Foreskin fibroblast (primary cell): ENCODE measurements at places on chromosomes 6 and 20.

- no peak for DNase-seq
Measured at GRCh38 chr20:46285740-46286139, 22.6 kb downstream of the CDH22 start.

DNA sequence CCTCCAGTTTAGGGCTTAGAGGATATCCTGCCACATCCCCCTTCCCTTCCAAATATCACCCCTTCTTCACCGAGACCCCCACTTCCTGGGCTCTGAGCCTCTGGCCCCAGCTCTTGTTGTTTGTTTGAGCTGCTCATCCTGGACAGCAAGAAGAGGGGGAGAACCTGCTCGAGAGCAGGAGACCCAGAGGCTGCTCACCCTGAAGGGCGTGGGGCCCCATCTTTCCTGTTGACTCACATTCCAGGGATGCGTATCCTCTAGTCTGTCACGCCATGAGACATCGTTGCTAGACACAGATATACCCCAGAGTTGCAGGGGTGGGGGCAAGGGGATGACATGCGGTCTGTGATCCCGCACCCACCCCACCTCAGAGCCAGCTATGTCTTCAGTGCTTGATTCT lies 5.7 kb upstream of the TNXB start:
- DNase-seq: peak; percentile 61

DNA sequence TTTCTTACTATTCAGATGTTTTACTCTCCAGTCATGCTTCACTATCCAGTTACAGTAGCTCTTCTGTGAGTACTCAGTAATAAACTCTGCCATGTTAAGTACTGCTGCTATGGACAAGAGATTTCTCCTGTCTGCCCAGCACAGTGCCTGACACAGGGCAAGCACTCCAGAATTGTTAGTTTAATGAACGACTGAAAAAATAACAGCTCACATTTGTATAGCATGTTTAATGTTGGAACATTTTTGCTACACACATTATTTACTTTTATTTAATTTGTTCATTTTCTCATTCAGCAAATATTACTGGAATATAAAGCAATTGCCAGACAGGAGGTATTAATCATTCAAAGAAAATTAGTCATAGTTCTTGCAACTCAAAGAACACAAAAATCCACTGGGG lies 142.6 kb upstream of the HMGN3 start:
- DNase-seq: peak; percentile 52

DNA sequence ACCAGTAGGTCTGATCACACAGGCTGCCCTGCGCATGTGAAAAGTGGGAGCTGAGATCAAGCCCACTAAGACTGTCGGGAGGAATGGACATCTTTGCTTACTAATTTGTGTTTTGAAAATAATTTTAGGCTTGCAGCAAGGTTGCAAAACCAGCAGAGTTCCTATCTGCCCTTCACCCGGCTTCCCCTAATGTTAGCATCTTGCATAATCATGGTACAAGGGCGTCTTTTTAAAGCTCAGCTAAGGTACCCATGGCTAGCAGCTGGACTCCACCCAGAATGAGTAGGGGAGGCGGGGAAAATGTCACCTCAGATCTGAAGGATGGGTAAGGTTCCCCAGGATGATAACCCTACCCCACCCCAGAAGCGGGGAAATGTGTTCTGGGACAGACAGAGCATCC lies 25.3 kb upstream of the BMP7 start:
- DNase-seq: no peak

- DNase-seq: no peak
Measured at GRCh38 chr6:112466373-112467151, 119.4 kb downstream of the RFPL4B start.

DNA sequence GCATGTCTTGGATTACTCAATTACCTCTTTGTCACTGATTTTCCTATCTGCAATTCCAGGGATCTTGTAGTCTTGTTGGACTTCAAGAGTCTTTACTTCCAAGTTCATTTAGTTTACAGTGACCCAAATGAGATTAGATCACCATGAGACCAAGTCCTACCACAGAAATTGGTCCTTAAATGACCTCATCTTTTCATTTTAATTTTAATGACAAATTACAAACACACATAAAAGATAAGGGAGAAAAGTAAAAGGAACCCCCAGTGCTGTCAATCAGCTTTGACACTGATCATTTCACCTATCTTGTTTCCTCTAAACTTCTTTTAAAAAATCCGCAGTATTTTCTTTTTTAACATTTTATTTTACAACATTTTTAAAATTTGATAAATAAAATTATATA lies 54.9 kb upstream of the FYN start:
- DNase-seq: no peak

DNA sequence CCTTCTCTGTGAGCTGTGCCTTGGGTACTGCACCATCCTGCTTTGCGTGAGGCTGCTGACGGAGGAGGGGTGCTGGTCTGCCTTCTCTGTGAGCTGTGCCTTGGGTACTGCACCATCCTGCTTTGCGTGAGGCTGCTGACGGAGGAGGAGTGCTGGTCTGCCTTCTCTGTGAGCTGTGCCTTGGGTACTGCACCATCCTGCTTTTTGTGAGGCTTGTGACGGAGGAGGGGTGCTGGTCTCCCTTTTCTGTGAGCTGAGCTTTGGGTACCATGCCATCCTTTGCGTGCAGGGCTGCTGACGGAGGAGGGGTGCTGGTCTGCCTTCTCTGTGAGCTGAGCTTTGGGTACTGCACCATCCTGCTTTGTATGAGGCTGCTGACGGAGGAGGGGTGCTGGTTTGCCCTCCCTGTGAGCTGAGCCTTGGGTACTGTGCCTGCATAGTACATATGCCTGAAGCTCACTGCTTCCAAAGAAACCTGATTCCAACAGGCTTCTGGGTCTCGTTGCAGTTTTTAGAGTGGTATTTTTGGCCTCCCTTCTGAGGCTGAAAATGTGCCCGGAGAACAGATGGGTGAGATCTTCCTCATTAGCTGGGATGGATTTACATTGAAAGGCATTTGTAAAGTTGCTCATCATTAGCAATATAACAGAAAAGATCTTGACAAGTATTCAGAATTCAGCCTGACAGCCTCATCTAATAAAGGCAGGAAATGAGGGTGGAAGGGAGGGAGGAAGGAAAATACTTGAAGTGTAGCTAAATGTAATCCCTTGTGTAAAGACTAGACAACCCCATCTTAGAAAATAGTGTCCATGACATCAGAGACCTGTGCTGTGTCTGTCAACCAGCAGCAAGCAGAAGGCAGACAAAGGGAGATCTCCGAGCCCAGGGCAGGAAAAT lies 46.8 kb upstream of the UNC93A start:
- DNase-seq: no peak

DNA sequence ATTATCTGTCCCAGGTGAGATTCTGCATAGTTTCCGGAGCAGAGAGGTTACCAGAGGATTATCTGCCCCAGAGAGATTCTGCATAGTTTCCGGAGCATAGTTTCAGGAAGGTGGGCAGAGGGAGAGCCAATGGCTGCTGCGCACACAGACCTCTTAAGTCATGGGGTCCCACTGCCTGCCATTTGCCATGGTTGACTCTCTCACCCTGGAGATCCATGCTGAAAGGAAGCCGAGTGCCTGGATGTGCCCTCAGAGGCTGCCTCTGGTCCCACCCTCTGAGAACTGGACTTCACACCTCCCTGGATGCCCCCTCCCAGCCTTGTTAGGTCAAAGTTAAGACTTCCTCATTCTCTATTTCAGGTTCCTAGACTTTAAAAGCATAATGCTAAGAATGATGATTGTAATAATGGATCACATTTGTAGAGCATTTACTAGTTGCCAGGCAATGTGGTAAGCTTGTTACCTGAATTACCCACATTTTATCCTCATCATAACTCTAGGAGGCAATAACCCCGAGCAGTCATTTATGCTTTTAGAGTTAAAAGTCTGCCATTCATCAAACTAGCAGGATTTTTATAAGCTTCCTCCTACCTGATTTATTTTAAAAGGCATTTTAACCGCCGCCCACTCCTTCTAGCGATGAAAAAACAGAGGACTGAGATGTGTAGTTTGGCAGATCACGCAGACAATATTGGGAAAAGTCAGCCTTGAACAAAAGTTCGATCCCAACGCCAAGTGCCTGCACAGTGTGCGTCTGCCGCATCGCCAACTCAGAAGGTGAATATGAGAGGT lies 11.9 kb downstream of the SERPINB9 start:
- DNase-seq: no peak

DNA sequence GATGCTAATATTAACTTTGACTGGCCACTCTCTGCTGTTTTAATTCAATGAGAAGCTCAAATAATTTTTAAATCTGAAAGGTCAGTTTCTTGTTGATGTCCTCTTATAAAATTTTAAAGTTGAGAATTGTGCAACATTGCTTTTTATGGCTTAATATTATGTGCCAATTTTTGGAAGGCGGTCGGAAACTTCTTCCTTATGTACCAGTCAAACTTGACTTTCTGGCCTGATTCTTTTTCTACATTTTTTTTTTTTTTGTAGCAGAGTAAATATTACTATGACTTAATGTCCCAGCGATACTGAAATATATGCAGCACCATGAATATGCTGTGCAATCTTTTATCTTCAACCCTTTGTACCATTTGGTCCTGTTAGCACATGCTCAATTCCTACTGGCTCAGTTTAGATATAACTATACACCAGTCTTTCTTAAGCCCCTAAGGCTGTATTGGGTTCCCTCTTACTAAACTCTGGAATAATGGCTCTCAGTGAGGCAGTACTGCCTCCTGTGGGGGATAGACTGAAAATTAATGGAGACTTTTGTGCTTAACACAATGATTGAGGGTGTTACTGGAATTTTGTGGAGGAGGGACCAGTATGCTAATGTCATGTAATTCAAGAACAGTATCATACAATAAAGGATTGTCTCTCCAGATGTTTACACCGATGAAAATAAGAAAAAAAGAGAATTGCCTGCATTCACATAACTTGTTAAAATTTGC lies 156.4 kb upstream of the SYNCRIP start:
- no peak for DNase-seq

- DNase-seq: no peak
Measured at GRCh38 chr20:46951405-46951804, 56.8 kb downstream of the EYA2 start.

- no peak for DNase-seq
Measured at GRCh38 chr6:23559587-23560343, 566.2 kb upstream of the NRSN1 start.

GRCh38 chr20:32007787-32008616 lies 2.2 kb upstream of the CCM2L start:
- no peak for DNase-seq

- no peak for DNase-seq
Measured at GRCh38 chr6:125019918-125020317, 57.7 kb downstream of the RNF217 start.

DNA sequence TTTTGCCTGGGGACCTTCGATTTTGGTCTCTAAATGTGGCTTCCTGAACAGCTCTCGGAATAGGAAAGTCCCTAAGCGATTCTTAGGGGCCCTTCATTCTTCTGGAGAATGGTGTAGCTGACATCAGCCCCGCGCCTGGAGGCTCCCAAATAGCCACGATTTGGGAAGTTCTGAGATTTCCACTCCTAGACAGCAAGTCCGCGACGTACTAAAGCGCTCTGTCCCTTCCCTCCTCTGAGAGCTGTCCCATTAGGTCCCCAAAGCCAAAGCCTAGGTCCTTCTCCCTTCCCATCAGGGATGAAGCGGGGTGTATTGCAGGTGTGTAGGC lies 756 bp downstream of the MOXD1 start:
- DNase-seq: peak; percentile 65
